ENCODE measurements at places on chromosomes 4 and X.
A peak's percentile ranks its signal among the peaks of the same experiment; 100 is the strongest.

DNA sequence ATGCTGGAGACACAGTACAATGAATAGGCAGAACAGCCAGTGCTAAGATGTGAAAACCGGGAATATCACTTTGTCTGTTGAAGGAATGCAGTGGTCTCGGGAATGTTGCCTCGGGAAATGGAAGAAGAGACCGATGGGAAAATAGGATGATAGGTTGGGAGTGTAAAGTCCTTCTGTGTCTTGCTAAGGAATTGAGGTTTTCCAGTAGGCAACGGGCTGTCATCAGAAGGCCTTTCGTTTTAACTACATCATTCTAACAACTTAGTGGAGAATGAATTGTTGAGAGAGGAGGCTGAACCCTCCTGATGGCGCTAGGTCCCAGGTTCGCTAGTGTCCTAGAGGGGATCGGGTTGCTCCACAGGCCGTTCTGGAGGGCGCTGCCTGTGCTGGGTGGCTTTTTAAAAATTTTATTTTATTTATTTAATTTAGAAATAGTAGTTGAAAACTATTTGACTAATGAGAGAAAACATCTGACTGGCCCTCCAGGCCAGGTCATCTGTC lies 730 bp downstream of the VBP1 start:
- DNase-seq, result no peak

GRCh38 chr4:39103291-39103690 lies 41.3 kb downstream of the KLHL5 start:
- DNase-seq, result no peak

- no peak for DNase-seq
Measured at GRCh38 chrX:70505451-70505841, 60.8 kb downstream of the DLG3 start.

GRCh38 chr4:181507938-181508337 lies 735.3 kb upstream of the TENM3 start:
- no peak for DNase-seq

- DNase-seq, result no peak
Measured at GRCh38 chr4:181479141-181479540, 764.1 kb upstream of the TENM3 start.

GRCh38 chrX:131861088-131861787 lies 161.9 kb upstream of the STK26 start:
- DNase-seq, result no peak

DNA sequence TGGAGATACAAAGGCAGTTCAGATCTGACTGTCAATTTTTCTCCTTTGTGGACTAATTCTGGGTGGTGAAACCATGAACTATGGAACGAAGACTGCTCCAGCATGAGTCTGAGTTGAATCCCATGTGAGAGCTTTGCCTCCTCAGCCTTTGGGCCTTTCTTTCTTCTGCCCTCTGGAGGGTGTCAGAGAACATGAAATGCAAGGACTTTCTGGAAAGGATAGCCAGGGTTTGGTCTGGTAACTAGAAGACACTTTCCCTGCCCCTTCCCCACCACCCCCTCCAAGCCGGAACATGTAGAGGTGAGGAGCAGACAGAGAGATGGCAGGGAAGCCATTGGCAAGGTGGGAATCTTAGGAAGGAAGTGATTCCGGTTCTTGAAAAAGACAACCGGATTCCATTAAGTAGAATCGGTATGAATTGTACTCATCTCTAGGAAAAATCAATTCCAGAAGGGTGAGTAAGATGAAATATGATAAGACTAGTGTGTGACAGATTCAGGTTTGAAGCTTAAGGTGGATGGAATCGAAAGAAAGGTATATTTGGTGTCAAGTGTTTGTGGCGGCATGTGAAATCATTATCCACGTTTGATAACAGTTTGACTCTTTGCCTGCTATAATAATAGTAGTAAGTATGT lies 19.0 kb downstream of the FHL1 start:
- DNase-seq, result no peak

DNA sequence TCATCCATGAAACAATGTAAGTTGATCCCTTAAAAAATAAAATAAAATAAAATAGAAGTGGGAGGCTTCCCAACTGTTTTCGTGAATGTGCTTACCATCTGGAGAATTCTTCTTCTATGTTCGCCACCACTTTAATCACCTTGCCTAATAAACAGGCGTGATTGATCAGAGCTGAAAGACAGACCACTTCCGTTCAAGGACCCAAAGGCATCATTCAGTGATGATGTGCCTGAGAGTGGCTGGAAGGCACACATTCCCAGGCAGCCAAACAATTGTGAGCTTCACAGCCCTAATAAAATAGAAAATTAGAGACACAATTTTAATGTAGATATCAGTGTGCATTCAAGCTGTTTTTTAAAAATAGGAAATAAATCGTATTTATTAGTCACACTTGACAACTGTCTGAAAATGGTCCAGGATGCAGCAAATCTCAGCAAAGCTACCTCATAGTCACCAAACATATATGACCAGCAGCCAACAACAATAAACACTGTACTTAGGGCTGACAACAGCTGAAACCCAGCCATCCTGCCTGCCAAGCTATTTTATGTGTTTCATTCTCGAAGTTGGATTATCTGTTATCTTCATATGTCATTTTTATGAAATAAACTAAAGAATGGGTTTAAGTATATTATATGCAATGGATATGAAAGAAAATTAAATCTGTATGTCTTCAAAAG lies 163.2 kb upstream of the FAM9B start:
- no peak for DNase-seq

GRCh38 chrX:16711893-16712547 lies 449 bp downstream of the CTPS2 start:
- peak; percentile 32 for DNase-seq

GRCh38 chr4:87944967-87945366 lies 30.5 kb upstream of the SPP1 start:
- no peak for DNase-seq

- DNase-seq, result no peak
Measured at GRCh38 chr4:168797194-168797593, 212.9 kb downstream of the CBR4 start.

DNA sequence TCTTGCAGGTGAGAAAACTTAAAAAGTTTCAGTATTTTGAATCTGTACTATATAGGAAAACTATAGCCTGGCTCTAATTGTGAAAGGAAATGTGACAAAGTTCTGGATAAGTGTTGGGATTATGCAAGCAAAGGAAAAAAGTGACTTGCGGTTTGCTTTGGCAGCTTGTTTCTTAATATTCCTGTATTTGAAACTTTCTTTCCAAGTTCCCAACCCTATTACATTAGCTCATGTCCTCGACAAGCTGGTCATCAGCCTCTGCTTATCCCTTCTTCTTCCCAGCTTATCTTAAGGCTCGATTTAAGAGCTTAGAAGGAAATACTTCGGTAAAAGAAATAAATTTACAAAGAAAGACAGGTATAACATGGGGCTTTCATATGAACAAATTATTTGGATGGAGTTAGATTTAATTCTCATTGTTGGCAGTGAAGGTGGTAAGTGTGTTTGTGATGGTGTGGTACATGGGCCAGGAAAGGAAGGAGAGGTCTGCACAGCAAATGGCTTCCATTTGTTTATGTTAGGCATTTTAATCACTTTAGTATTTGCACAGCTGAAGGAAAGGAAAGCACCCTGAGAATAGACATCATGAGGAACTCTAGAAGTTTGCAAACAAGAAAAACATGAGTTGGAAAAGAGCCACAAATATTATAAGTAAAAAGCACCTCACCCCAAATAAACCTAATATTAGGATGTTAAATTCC lies 5.1 kb upstream of the MYOZ2 start:
- DNase-seq, result no peak

DNA sequence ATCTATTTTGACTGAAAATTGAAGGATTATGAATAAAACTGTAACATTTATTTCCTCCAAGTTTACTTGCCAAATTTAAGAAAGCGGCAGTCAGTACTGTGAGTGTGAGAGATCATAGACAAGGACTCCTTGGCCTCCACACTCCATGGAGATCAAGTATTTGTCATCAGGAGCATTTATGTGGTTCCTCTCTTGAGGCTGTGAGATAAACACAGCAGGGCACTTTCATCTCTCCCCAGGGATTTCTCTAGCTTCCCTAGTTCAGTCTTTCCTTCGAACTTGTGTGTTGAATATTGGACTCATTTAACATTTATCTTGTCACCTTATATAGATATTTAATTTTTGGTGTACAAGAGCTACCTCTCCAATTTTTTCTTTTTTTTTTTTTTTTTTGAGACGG lies 40.8 kb downstream of the PDE5A start:
- DNase-seq, result no peak

- no peak for DNase-seq
Measured at GRCh38 chr4:169438057-169438480, 167.3 kb upstream of the SH3RF1 start.

- no peak for DNase-seq
Measured at GRCh38 chr4:138952411-138952810, 63.2 kb upstream of the NOCT start.

DNA sequence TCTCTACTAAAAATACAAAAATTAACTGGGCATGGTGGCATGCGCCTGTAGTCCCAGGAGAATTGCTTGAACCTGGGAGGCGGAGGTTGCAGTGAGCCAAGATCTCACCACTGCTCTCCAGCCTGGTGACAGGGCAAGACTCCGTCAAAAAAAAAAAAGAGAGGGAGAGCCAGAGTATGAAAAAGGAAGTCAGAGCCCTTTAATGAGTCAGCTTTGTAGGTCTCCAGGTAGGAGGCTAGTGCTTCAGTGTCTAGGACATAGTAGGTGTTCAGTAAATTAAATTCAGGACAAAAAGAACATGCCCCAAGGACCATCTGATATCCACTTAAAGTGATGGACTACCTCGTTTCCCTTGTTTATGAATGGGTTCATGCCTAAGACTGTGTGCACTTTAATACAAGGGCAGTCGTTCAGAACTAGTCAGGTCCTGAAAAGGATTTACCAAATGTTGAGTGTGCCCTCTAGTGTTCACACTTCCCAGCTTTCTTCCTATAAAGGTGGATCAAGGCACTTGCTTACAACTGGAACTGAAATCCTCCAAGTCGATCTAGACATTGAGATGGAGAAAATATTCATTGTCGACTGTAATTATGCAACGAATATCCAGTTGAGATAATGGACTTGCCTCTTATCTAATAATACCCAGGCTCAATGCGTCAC lies 29.0 kb downstream of the F9 start:
- DNase-seq, result no peak

- peak; percentile 55 for DNase-seq
Measured at GRCh38 chr4:77022560-77023179, 53.1 kb downstream of the CCNI start.

DNA sequence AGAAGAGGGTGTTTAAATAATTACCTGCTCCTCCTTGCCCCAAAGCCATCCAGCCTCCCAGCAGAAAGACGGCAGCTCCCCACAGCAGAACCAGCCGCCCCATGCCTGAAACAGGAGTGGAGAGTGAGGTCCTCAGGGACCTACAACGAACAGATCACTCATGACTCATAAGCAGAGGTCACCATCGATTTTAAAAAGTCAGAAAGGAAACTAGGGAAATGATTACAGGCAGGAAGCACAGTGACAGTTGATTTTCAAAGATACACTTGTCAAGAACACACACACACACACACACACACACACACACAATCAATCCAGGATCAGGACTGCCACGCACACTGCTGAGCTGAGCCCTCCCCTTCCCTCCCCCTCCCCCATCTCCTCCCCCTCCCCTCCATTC lies at the start of gene CRLF2:
Gene CRLF2, minus strand, starts transcription at position 118 of the 400 bp plus-strand sequence. Its CDS starts 15 bp downstream, at position 103.
- no peak for DNase-seq

DNA sequence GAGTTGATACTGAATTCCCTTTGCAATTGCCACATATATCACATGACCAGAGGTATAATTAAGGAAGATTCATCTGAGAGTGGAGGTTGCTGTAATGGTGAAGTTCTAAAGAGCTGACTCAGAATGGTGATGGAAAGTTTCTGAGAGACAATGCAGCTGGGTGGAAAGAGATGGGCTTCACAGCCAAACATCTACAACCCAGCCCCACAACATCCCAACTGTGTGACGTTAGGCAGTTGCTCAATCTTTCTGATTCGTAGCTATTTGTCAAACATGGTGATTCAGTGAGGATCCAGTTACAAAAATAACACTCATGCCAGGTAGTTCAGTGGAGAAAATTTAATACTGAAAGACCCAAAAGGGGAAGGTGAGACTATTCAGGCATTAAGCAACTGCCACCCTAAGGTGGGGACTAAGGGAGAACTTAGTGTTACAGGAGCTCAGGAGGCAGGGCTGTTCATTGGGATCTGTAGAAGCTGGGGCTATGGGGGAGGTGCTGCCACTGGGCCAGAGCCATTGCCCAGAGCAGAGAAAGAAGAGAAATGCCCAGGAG lies 6.9 kb upstream of the AFF1 start:
- no peak for DNase-seq

GRCh38 chrX:8868906-8869305 lies 67.7 kb upstream of the FAM9A start:
- DNase-seq, result no peak

- no peak for DNase-seq
Measured at GRCh38 chrX:134625315-134625718, 33.0 kb downstream of the PLAC1 start.

GRCh38 chr4:143212566-143212965 lies 27.8 kb downstream of the USP38 start:
- no peak for DNase-seq

- no peak for DNase-seq
Measured at GRCh38 chrX:82677286-82677685, 830.8 kb upstream of the POU3F4 start.

- no peak for DNase-seq
Measured at GRCh38 chr4:143458966-143459365, 54.5 kb upstream of the SMARCA5 start.

DNA sequence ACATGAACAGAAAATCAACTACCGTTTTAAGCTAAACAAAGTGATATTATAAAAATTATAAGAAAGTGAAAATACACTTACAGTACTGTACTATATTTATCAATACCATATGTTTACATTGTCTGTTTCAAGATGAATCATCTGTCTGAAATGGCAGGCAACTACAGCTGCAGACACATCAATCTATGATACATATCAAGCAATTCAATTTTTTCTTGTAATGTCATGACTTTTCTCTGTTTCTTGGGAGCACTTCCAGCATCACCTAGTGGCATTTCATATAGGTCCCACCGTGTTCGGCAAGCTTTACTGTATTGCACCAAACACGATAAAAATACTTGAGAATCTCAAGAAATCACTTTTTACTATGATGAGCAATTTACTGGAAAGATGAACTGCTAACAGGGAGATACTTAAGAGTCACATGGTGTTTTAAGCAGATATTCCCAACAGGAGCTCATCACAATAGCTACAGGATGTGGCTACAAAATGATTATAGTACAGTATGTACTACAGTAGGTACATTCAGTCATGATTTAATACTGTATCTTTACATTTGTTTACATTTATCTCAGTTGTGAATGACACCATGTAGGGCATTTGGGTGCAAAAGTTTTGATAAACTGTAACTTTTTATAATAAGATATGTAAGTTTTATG lies 207.4 kb downstream of the ADAM29 start:
- DNase-seq, result no peak

DNA sequence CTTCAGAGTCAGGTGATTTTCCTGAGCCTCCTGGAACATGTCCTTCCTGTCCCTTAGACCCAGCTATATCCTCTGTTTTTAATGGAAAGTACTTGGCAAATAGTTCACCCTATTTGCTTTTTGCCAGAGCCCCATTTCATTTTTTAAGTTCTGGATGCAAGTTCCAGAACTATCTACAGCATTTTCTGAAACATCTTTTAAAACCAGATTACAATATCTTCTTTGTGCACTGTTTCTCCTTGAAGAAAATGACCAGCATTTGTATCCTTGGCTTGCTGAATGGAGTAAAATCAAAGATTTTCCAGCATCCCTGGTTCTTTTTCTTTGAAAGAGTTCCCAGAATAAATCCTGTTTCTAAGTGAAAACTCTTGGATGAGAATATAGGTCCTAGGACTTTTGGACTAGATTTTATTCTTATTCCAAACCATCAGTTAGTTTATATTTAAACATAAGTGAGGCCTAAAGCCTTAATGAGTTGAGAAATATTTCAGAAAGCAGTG lies 224.3 kb downstream of the ANK2 start:
- no peak for DNase-seq

Data from glutamatergic neuron (in vitro differentiated cells).